ENCODE measurements at places on chromosomes 7 and 10.

DNA sequence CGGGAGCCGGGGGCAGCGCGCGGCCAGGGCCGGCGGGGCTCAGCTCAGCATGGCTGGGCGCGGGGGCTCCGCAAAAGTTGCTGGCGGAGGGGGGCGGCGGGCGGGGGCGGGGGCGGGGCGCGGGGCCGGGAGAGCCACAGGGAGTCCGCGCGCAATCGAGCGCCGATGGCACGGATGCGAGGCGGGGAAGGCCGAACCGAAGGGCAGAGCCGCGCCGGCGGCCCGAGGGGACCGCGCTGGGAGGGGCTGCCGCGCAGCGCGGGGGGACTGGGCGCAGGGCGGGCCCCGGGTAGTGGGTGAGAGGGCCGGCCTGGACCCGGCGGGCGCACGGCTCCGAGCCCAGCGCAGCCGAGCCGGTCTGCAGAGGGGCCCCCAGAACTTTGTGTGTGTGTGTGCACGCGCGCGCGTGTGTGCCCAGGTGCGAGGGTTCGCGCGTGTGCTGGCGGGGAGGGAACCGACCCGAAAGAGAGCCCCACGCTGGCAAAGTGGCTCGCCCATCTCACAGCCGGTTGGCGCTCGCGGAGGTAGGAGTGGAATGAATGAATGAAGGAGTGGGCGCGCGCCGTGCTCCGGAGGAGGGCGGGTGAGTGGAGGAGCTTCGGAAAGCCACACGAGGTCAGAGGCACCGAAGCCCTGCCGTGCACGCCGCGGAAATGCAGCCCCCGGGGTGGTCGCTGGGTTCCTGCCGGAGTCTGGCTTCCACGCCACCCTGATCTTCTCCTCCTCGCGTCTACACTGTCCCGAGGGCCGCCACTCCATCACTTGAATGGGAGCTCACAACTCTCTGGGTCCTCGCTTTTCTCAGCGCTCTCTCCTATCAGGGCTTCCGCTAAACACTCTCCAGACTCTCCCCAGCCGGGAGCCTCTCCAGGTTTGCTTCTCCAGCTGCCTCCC lies at the start of gene HIPK2:
Gene HIPK2 (minus strand): TSS at position 51 of the 894 bp plus-strand sequence. CDS start 375 bp downstream, outside the sequence.
- DNase-seq: peak; percentile 75

- no peak for DNase-seq
These were observed 464.1 kb downstream of the SUGCT start for GRCh38 chr7:40598915-40599314.

GRCh38 chr10:99358101-99358500 lies 28.9 kb downstream of the CNNM1 start:
- no peak for DNase-seq

DNA sequence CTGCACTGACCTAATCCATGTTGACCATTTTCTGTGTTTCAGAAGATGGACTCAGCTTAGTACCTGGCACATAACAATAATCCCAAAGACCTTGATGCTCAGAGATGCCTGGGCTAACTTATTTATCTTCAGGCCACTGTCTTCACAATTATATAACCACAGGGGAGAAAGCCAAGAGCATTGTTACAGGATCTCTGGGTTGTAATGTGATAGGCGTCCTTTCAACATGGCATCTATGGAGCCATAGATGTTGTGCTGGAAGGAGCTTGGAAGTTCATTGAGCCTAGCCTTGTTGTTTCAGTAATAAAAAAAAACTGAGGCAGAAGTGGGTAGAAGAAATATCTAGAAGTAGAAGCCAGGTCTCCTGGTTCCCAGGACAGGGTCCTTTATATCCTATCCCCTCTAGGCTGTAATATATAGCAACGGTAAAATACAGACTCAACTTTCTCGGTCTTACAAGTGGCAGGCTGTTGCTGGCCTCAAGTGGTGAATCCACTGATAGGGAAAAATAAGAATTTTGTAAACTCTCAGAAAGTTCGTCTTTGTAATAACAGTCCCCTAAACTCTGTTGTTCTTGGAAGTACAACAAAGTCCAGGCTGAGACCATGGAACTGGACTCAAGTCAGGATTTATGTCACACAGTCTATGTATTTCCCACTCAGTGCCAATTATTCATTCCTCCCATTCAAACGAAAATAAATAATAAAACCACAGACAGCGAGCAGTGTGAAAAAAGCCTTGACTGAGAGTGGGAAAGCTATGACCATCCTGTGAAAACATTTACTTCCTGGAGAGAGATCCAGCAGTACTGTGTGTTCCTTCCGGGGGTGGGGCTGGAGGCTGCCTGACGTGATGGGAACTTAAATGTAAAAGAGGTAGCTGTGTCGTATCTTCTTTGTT lies 277.6 kb downstream of the REEP3 start:
- no peak for DNase-seq

- DNase-seq: peak; percentile 68
These were observed at the start of gene SEMA3E for GRCh38 chr7:83648464-83649241. Gene SEMA3E (minus strand): TSS chr7:83649139.

DNA sequence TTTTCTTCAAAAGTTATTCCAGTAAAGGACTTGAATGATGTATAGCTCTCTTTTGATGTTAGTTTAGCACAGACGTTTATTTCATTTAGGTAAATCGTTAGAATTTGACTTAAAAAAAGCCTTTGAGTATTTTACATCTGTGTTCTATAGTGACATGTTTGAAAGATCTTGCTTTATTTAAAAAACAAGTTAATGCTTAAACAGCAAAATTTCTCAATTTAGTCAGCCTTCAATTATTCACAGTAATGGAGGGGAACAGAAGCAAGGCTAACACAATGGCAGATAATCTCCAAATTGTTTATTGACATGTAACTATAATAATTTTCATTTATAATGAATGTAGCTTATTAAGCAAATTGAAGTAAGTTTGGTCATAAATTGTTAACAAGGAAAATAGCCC lies 63.5 kb downstream of the MKLN1 start:
- no peak for DNase-seq

- DNase-seq: peak; percentile 71
These were observed 21.7 kb upstream of the PFKP start for GRCh38 chr10:3045471-3046209.

DNA sequence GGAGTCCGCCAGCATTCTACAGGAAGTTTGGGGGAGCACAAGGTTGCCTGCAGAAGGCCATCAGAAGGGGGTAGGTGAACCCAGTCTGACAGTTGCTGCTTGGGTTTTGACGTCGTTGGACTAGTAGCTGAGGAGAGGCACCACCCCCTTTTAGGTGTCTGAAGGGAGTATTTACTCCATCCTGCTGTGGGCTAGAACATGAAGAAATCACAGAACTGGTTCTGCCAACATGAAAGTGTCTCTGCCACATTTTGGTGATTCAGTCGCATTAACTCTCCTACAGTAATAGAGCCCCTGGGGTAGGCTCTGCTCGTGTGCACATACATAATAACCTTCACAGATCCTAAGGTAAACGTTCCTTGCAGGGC lies 834 bp upstream of the TRIL start:
- DNase-seq: no peak

DNA sequence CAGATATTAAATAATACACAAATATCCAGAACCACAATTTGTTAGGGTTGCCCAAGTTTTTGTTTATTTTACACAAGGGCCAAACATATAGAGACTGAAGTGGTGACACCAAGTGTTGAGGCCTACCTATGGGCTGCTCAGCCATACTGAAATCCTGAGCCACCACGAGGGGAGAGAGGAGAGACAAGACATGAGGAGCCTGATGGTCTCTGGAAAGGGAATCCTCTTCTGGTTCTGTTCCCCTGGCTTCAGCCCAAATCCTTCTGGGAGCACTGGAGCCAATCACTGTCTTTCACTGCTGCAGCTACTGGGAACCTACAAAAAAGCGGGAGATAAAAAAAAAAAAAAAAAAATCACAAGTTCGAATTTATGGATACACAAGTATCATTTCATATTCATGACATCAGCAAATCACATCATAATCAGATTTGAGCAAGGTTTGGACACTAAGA lies 1.9 kb downstream of the SKIDA1 start:
- peak; percentile 44 for DNase-seq

- DNase-seq: no peak
These were observed 65.4 kb upstream of the APBB1IP start for GRCh38 chr10:26372513-26373354.

DNA sequence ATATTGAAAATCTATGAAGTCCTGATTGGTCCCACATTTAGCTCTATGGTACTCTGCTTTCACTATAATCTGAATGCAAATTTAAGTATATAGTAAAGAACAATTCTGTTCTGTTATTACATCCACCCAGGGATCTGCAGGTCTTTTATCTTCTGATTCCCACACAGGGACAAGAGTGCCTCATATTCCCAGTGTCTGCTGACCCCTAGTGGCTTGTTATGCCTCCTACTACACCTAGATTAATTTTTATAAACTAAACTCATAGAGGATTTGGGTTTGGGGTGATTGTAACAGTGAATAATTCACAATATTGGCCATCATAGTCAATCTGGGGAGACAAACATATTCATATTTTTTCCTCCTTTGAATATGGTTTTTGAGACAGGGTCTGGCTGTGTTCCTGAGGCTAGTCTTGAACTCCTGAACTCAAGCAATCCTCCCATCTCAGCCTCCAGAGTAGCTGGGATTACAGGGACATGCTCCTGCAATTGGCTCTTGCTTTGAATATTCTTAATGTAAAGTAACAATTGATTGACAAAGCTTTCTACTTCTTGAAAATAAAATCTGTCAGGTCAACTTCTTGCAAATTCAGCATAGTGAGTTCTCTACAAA lies 282.1 kb downstream of the KCND2 start:
- peak; percentile 69 for DNase-seq

DNA sequence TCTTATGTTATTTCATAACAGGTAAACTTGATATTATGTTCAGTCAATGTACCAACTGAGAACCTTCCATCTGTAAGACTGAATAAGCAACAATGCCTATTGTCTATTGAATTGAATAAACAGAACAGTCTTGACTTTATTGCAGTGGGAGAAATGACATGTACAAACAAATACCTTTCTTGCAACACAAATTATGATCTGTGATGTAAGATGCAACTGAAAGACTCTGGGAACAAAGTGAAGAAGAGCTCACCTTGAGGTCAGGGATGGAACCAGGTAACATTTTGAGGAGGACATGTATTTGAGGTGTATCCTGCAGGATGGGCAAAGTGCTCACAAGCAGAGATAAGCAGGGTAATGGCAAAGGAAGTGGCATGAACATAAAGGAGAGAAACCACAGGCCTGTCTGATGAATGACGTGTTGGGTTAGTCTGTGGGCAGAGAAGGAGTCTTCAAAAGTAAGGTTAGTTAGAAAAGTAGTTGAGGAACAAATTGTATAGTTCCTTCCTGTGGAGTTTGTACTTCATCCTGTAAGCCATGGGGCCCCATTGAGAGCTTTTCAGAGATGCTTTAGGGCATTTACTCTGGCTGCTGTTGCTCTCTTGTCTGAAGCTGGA lies 9.5 kb downstream of the PNLIPRP3 start:
- DNase-seq: no peak

GRCh38 chr7:77199013-77199966 lies at the start of gene FGL2:
Gene FGL2 (minus strand): TSS chr7:77199819. CDS start chr7:77199793, 26 bp downstream.
- no peak for DNase-seq

- no peak for DNase-seq
These were observed 75.3 kb upstream of the GDF10 start for GRCh38 chr10:47224546-47225218.

GRCh38 chr7:129845972-129846327 lies 106.8 kb downstream of the UBE2H start:
- DNase-seq: no peak

- DNase-seq: no peak
These were observed 94.9 kb downstream of the GAD2 start for GRCh38 chr10:26311383-26311940.

GRCh38 chr10:90718182-90718581 lies 139.7 kb downstream of the HTR7 start:
- peak; percentile 49 for DNase-seq

- no peak for DNase-seq
These were observed 298.4 kb downstream of the PTPRN2 start for GRCh38 chr7:158289231-158289630.

GRCh38 chr10:17735166-17735941 lies 16.6 kb upstream of the TMEM236 start:
- DNase-seq: no peak

DNA sequence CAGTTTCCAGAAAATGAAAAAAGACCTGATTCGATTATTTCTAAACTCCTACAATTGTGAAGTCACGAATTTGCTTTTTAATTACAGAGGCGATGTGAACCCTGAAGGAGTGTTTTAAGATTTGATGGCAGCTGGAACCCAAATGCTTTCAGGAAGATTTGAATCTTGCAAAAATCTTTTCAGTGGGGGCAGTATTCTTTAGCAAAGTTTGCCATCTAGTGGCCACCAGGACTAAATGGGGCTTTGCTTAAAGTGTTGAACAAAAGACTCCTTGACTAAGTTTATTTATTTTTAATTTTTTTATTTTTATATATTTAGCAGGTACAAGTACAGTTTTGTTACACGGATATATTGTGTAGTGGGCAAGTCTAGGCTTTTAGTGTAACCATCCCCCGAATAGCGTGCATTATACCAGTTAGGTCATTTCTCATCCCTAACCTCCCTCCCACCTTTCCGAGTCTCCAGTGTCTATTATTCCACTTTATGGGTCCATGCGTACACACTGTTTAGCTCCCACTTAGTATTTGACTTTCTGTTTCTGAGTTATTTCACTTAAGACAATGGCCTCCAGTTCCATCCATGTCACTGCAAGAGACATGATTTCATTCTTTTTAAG lies 98.8 kb downstream of the CACNB2 start:
- peak; percentile 55 for DNase-seq

DNA sequence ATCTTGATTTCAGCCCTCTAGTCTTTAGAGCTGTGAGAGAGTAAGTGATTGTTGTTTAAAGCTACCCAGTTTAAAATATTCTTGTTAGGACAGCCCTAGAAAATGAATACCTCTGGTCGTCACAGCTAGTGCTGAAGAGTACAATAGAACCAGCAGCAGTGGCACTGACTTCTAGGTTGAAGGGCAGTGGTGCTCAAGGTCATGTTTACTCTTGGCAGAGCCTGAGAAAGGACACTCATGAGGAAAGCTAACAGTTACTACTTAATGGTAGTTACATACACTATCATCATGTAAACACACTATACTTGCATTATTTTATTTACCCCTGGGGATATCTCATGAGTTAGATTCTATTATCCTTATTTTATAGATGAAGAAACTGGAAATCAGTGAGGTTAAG lies 323.0 kb downstream of the SH2D4B start:
- peak; percentile 38 for DNase-seq

DNA sequence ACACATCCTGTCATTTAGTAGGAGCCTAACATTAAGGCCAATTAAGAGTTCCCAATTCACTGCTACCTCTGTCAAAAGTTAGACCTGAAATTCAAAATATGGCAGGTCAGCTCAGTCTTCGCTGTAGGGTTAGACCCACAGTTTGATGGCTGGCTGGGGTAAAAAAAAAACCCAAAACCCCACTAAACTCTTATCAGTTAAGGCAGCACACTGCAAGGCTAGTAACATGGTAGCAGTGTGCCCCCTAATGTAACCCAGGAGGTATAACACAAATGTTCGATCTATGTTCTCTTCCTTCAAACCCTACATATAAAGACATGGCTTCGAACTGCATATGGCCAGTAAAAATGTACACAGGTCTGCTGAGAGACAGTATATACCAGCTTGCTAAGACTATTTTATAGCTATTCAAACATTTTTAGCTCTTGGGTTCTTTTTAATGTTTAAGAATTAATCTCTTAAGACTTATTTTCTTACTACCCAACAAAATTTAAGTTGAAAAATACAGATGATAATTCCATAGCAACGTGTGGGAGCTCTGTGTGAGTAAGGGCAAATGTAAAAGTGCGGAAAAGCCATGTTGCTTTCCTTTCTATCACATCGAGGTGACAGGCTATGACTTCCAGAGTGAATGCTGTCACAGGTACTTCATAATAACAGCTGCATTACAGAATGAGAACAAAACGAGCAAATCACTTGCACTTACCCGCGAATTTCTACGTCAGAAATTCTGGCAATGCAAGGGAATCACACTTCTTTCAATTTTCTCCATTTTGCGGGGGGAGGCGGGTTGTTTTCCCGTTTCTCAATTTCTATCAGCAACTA lies 168.4 kb upstream of the IMMP2L start:
- peak; percentile 78 for DNase-seq
